ENCODE measurements at places on chromosomes 6 and 20. TPM values are rescaled to one million over a fixed set of nuclear protein-coding genes. Genes with fewer than 3 reads are reported as not detected.

- no peak for DNase-seq
Observed at GRCh38 chr6:23410439-23410838, 715.6 kb upstream of the NRSN1 start.

GRCh38 chr6:15246666-15247499, 1.0 kb downstream of the JARID2 start:
- no peak for DNase-seq

The DUSP15 gene
- 16.0 TPM for polyA plus RNA-seq

DNA sequence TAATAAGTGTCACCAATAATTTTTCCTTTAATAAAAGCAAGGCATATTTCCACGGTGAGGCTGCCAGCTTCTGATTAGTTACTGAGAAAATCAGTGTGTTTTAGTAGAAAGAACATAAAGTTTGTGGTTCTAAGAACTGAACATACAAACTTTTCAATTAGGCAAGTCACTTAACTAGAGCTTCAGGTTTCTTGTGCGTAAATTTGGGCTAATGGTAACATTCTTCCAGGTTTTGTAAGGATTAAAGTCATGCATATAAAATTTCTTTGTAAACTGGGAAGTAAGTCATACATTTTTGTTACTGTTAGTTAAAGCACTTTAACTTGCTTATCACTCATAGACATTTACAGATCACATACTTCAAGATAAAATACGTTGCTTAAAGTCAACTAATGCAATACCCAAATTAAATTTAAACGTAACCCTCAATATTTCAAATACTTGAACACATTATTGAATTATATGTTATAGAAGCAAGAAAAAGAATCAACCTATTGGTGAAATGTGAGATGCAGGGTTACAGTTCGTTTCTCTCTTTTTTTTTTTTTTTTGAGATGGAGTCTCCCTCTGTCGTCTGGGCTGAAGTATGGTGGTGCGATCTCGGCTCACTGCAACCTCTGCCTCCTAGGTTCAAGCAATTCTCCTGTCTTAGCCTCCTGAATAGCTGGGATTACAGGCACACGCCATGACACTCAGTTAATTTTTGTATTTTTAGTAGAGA, 327.3 kb upstream of the NOX3 start:
- DNase-seq = no peak

DNA sequence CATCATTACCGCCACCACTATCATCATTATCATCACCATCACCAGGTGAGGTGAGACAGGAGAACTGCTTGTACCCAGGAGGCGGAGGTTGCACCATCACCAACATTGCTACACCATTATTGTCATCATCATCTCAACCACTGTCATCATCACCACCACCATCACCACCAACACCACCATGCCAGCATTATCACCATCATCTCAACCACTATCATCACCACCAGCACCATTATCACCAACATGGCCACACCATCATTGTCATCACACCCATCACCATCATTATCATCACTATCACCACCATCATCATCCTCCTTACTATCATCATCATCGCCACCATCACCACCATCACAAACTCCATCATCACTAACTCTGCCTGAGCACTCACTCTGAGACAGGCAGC, 661.8 kb upstream of the DEFB115 start:
- no peak for DNase-seq

GRCh38 chr6:22529866-22530265, 39.5 kb upstream of the HDGFL1 start:
- no peak for DNase-seq

- no peak for DNase-seq
Observed at GRCh38 chr6:83073615-83074014, 6.1 kb downstream of the DOP1A start.

DNA sequence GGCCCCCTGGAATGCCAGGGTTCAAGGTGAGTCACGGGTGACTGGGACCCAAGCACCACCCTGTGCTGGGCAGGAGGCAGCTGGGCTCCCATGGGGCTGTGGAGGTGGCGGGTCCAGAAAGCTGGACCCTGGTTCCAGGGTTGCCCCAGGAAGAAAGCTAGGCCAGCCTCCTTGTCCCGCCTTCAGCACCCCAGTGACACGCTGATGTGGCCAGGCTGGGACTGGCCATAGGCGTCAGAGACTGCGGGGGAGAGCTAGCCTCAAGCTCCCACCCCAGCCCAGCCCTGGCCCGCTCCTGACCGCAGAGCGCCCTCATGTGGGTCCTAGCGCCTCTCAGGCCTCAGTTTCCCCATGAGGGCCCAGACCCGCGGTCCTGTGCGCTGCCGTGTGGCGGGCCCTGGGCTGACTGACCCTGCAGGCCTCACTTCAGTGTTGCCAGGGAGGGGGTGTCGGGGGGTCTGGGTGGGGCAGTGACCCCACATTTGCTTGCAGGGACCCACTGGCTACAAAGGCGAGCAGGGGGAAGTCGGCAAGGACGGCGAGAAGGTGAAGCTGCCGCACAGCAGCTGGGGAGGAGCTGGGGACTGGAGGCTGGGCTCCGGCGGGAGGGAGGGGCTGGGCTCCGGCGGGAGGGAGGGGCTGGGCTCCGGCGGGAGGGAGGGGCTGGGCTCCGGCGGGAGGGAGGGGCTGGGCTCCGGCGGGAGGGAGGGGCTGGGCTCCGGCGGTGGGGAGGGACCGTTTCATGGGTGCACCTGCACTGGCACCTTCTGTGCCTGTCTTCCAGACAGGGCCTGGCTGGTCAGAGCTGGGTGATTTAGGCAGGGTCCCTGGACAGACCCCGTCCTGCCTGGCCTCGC, 7.9 kb downstream of the COL9A3 start:
- DNase-seq = no peak

DNA sequence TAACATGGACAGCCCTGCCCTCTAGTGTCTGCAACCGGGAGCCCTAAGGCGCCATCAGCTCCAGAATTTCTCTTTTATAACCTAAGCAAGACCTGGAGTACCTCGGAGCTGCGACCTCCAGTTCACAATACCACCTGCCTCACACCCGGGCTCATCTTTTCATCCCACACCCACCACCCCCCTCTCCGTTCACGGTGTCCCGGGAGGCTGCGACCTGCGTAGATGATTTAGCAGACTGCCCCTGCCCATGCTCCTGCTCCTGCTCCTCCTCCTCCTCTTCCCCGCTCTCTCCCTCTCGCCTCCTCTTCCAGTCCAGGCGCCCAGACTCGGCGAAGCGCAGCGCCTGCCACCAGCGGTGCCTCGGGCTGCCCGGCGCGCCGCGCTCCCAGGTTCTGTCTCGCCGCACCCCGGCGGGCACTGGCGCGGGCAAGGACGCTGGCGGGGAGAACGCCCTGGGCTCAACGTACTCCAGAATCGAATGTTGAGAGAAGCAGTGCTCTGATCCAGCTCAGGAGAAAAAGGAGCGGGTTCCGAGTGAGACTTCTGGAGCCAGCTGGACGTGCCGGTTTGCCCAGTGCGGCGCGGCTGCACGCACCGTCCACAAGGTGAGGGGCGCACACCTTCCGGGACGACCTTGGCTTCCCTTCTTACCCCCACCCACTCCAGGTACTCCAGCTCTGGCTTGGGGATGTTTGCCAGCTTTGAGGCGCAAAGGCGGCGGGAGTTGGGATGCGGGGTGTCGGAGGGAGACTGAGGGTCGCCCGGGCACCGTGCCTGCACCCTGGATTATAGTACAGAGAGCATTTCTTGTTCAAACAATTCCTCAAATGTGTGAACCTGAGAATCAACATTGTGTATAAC, at the start of gene HTR1E:
Gene HTR1E (plus strand): TSS at position 310 of the 861 bp plus-strand sequence. CDS start 77,807 bp downstream, outside the sequence.
- peak; percentile 67 for DNase-seq

DNA sequence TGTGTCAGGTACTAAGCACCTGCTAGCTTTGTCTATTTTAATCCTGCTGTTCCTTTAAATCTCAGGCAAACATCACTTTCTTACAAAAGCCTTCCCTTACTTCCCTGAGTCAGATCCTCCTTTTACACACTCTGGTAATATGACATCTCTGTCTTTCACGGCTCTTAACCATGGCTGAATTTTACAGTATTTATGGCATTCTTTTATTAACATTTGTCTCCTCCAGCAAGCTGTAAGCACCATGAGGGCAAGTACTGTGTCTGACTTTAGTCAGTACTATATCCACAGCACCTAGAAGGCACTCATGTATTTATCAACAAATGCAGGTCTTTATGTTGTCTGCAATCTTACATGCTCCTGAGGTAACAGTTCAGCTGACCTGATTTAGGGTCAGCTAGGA, 33.7 kb upstream of the HBS1L start:
- no peak for DNase-seq

DNA sequence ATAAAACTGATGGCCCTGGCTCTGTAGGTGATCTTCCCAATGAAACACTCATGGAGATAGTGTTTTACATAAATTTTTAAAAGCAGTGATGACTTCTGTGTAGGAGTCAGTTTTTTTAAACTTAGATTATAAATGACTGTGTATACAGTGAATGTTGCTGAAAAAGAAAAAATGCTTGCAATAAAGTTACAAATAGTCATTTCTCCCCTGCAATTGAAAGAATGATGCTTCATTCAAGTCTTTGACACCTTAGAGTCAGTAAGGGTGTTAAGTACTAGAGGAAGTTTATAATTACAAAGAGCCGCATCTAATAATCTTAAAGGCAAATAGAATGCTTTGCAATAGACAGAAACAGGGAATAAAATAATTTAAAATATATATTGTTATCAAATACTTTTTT, 27.6 kb downstream of the ZNF292 start:
- DNase-seq = no peak

DNA sequence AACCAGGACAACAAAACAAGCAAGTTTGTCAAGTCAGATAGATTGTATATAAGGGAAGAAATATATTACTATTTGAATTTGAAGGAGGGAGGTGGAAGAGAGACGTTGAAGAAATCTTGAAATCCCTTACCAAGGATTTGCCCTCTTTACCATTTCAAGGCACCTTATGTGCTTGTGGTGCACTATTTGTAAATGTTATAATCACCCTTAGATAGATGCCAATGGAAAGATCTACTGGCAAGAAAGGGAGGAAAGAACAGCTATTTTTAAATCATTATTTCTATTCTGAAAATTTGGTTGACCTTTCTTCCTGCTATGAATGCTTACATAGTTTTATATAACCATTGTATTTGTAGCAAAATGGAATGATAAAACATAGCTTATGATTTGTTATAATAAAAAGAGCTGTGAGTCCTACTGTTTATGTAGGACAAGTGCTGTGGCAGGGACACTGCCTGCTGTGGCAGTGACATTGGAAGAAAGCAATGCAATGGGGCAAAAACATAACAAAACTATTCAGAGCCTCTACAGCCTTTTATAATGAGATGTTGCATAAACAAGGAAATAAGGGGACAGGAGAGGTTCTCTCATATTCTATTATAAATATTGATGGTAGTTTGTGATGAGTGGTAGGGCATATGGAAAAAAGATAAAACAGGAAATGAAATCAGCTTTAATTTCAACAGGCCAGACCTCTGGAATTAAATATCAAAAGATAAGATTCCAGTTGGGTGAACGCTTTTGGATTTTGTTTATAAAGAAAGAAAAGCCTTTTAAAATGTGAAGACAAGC, 1145.2 kb upstream of the GJE1 start:
- DNase-seq = no peak

The MYLK2 gene
- 0.76 TPM for polyA plus RNA-seq

DNA sequence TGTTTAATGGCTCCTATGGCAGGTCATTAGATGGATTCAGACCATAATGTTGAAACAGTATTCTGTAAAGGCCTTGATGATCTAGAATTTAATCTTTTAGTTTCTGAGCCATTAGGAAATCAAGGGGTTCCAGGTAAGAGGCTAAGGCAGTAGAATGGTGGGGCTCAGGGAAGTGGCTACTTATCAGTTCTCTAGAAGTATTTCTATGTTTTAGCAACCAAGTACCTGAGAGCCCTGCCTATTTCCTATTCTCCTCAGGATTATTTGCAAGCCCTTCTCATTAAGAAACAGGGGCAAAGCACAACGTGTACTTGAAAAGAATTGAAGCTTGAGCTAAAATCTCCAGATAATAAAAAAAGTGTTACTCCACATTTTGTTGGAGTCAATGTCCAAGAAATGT, 646.5 kb downstream of the RNF144B start:
- no peak for DNase-seq

The TSBP1 gene
- polyA plus RNA-seq = 0.27 TPM

The OXT gene
- 0.60 TPM for polyA plus RNA-seq

The CDH4 gene
- 7.3 TPM for polyA plus RNA-seq

DNA sequence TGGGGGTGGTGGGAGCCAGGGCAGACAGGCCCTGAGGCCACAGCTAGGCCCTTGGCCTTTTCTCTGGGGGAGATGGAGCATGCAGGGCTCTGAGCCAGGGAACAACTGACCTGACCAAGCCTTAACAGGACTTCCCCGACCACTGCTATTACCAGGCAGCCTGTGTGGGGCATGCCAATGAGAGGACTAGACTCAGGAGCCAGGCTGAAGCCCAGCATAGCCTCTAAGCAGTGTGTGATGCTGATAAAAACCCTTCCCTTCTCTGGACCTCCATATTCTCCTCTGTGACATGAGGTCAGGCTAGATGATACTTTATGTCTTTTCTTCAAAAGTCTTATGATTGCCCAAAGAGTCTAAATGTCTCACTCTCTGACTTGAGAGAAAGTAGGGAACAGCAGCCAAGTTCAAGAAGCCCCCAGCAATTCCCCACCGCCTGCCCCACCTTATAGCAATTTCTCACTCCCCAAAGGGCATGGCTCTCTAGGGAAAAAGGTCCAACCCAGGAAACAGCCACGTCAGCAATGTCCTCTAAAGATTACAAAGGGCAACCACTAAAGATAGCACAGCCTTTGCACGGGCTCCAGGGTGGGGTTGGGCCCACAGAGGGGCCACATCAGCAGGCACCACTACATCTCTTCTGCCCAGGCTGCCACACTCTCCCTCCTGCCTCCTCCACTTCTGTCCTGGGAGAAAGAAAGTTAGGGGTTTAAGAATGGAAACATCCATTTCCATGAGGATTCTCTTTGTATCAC, 71.3 kb downstream of the TRERF1 start:
- no peak for DNase-seq
